ENCODE measurements at places on chromosomes 11 and 22.

GRCh38 chr11:64571410-64572091 lies 19.5 kb upstream of the SLC22A12 start:
- DNase-seq, result no peak

GRCh38 chr11:122108192-122108799 lies 7.7 kb downstream of the BLID start:
- DNase-seq, result no peak

DNA sequence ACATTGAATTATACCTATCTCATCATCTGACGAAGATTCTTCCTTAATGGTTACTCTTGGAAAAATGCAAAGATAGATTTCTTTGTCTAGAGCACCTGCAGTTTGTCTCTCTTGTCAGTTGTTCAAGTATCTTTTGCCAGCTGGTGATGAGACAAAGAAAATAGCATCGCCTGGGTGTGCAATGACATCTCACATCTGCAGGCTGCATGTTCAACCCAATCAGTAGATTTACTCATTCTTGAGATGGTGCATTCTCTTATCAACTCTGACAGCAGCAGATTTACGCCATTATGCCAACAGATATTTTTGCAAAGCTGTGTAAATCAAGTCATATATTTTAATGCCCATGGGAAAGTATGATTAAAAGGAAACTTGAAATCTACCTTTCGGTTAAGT lies 164.6 kb upstream of the PDGFD start:
- DNase-seq, result no peak

GRCh38 chr11:78318321-78319114 lies 99.1 kb downstream of the GAB2 start:
- no peak for DNase-seq

DNA sequence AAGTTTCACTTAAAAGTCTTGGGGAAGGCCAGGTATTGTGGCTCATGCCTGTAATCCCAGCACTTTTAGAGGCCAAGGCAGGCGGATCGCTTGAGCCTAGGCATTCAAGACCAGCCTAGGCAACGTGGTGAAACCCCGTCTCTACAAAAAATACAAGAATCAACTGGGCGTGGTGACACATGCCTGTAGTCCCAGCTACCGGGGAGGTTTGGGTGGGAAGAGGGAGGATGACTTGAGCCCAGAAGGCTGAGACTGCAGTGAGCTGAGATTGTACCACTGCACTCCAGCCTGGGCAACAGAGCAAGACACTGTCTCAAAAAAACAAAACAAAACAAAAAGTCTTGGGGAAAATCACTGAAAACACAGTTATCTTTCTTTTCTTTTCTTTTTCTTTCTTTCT lies 15.4 kb upstream of the XBP1 start:
- no peak for DNase-seq
